ENCODE measurements at places on chromosomes 6 and 20.

DNA sequence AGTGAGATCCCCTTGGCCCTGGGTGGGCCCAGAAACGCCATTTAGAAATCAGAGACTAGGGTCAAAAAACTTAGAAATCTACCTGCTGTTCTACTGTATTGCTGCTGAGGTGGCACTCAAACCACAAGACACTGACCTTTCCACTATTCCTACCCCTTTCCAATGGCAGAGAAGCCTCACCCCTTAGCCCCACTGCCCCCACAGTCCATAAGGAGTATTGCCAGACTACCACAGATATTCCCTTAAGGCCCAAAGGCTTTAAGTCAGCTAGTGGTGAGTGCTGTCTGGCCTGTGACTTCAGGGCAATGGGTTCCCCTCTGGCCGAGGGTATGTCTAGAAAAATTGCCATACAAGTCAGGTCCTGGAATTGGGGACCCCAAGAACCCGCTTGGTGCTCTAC lies 656.1 kb downstream of the COL12A1 start:
- DNase-seq, result no peak

DNA sequence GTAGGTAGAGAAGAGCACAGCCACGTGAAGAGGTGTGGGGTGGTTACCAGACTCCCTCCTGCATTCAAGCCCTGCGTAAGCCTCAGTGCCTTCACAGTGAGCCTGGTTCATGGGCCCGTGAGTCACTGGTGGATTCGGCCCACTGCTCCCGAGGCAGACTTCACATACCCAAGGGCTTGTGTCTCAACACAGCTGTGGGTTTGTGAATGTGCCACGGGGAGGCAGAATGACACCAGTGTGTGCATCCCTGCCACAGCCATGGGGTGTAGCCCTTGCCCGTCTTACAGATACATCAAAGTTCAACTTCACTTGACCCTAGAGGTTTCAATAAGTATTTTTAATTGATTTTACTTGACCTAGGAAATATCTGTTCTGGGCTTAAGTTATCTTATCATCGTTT lies 108.5 kb downstream of the MAP3K4 start:
- no peak for DNase-seq

DNA sequence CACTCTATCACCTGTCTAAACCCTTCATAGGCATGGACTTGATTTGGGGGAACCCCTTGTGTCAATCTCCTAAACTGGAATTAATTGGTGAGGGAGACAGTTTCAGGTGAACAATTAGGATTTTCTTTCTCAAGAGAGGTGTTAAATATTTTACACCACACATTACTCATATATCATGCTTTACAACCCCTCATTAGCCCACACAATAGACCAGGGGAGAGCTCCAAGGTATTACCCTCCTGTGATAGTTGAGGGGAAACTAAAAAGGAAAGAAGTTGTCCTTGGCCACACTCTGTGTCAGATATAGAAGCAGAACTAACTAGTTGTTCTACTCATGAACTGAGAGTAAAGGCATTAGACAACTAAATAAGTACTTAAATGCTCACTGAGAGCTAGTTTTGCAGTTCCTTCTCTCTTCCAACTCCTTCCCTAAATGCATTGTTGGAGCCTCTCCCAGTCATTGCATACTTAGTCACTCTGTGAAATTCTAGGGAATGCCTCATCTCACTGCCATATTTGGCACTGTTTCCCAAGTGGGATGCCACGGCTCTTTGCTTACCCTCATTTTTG lies 183.7 kb upstream of the CEP162 start:
- DNase-seq, result no peak

GRCh38 chr6:34310817-34311216 lies 62.0 kb upstream of the SMIM29 start:
- no peak for DNase-seq

- DNase-seq, result no peak
Measured at GRCh38 chr20:51412333-51412871, 130.1 kb downstream of the NFATC2 start.

DNA sequence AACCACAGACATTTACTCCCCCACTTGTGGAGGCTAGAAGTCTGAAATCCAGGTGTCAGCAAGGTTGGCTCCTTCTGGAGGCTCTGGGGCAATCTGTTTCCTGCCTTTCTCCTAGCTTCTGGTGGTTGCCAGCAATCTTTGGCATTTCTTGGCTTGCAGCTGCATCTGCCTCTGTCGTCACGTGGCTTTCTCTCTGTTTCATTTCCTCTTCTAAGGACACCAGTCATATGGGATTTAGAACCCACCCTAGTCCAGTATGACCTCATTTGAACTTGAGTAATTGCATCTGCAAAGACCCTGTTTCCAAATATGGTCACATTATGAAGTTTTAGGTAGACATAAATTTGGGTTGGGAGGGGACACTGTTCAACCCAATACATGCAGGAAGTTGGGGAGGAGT lies 56.2 kb upstream of the EPB41L1 start:
- DNase-seq, result no peak

All from stimulated activated CD8-positive, alpha-beta memory T cell treated with anti-CD3 and anti-CD28 coated beads, Interleukin-2, amount 100 ng/mL, for 48 hours (primary cell).